ENCODE measurements at places on chromosomes 11 and 22.

- no peak for DNase-seq
Observed at GRCh38 chr22:33873186-33873585, 47.1 kb downstream of the LARGE1 start.

GRCh38 chr22:45878051-45878781 lies 98.7 kb downstream of the WNT7B start:
- no peak for DNase-seq

GRCh38 chr11:64599698-64600211 lies 8.7 kb downstream of the SLC22A12 start:
- DNase-seq = no peak

DNA sequence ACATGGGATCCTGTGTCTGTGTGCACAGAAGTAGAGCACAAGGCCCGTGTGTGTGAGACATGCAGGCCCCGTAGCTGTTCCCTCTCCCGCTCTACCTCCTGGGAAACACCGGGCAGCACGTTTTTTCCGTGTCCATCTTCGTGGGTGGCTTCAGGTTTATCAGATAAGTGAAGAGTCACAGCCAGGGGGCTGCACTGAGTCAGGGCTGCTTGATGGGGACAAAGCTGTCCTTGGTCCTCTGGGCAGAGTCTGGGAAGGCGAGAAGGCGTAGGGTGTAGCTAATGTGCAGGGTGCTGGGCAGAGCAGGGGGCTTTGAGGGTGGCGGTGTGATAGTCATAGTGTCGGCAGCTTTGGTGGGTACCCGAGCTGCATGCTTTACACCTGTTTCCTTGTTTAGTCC lies 23.7 kb downstream of the INCENP start:
- no peak for DNase-seq

- no peak for DNase-seq
Observed at GRCh38 chr11:81496601-81497000, 1237.1 kb downstream of the FAM181B start.

DNA sequence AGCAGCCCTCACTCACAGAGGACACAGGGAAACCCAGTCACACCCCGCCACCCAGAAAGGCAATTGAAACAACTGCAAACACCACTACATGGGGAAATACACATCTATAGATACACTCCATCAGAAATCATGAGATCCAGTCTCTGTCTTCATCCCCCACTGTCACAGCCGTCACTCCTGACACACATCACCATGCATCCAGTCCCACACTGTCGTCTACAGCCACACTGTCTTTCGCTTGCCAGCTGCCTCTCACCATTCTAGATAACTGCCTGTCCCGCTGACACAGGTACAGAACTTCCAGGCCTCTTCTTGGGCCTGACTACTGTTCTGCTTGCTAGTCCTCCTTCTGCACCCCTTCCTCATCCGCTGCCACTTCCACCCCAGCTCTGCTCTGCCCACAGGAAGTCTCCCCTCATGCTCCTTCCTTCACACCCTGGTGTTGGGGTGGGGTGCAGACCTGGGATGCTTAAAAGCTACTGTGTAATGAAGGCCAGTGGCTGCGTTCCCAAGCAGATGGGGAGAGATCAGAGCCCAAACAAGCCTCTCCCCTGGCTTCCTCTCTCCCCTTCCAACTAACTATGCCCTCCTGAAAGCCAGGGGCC lies 42.6 kb downstream of the SLC22A12 start:
- DNase-seq = no peak

DNA sequence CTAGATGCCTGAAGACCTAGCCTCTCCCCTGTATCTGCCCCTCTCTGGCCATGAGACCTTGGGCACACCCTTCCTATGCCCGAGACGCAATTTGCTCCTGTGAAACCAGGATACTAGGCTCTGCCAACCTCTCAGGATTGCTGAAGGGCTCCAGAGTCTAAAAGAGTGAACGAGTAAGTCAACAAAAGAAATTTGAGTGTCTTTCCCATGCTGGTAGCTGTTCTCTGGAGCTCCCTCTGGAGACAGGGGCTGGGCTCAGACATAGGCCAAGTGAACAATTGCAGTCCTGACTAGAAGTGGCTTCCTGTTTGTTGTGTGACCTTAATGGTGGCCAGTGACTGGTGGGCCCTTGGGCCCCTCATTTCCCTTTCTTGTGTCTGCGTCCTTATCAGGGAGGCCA lies 189.0 kb upstream of the NARS2 start:
- DNase-seq = no peak

- DNase-seq = no peak
Observed at GRCh38 chr11:128501008-128501407, 86.3 kb downstream of the ETS1 start.

DNA sequence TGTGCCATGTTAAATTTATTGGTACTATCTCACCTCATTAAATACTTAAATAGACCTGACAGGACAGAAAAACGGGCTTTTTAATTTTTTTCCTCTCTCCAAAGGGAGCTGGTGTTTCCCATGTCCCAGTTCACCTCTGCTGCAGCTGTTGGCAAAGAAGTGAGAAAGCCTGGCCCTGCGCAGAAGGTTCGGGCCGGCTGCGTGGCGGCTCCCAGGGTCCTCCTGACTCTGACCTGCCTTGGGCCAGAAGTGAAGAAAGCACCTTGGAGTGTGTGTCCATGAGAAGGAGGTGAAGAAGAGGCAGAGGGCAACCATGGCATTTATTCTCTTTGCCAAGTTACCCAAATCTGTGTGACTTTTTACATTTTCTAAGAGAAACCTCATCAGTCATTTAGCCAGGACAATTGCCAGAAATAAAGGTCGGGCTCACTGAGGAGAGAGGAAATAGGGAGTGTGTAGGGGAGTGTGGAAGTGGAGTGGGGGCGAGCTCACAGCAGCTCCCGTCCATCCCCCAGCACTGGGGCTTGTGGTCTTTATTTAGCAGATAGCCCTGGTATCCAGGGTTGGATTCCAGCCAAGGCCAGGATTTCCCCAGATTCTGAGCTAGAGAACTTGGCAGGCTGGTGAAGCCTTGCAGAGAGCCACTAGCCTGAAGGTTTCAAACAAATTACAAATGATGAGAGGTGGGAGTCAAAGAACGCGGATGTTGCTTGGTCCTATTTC lies 102.4 kb upstream of the CADM1 start:
- DNase-seq = no peak

DNA sequence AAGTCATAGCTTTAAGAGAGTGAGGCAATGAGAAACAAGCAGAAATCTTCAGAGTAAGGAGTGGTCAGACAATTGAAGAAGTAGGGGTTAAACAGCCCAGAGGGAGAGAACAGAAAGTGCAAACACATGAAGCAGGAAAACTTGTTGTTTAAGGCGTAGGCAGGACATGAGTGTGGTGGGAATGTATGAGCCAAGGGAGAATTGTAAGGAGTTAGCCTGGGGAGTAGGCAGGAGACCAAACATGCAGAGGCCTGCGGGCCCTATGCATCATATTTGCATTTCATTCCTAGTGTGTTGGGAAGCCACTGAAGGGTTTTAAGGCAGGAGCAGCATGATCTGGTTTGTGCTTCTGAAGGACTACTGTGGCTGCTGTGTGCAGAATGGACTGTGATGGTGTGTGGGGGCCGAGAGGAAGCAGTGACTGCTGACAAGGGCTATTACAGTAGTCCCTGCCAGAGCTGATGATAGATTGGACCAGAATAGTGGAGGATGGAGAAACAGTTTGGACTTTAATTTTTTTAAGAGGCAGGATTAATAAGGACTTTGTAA lies 179.9 kb upstream of the C11orf87 start:
- no peak for DNase-seq

GRCh38 chr11:68315171-68315920 lies 3.0 kb downstream of the LRP5 start:
- no peak for DNase-seq

DNA sequence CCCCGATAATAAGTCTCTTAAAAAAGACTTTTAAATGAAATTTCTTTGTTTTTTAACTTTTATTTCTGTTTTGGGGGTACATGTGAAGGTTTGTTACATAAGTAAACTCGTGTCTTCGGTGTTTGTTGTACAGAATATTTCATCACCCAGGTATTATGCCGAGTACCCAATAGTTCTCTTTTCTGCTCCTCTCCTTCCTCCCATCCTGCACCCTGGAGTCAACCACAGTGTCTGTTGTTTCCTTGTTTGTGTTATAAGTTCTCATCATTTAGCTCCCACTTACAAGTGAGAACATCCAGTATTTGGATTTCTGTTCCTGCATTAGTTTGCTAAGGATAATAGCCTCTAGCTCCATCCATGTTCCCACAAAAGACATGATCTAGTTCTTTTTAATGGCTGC lies 1.6 kb upstream of the GSTP1 start:
- no peak for DNase-seq

DNA sequence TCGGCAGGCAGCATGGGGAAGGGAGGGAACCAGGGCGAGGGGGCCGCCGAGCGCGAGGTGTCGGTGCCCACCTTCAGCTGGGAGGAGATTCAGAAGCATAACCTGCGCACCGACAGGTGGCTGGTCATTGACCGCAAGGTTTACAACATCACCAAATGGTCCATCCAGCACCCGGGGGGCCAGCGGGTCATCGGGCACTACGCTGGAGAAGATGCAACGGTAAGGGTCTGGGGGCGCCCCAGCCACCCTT lies 204 bp downstream of the FADS2 start:
- no peak for DNase-seq

DNA sequence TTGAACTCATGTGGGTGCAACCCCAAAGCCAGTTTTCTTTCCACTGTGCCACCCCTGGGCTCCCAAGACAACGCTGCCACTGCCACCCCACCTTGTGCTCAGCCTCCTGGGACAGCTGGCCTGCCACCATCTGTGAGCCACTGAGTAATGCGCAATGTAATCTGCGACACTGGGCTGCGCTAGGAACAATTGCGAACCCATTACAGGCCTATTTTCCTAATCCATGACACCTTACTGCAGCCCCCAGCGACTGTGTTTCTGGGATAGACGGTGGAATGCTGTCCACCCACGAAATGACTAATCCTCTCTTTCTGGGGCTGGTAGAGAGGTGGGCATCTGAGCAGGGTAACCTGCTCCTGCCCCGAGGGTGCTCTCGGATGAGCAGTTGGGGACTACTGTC lies 22.2 kb downstream of the FLRT1 start:
- DNase-seq = no peak

- no peak for DNase-seq
Observed at GRCh38 chr11:133975488-133975849, 18.7 kb upstream of the IGSF9B start.

GRCh38 chr22:50687829-50688228 lies 15.2 kb downstream of the SHANK3 start:
- DNase-seq = no peak

DNA sequence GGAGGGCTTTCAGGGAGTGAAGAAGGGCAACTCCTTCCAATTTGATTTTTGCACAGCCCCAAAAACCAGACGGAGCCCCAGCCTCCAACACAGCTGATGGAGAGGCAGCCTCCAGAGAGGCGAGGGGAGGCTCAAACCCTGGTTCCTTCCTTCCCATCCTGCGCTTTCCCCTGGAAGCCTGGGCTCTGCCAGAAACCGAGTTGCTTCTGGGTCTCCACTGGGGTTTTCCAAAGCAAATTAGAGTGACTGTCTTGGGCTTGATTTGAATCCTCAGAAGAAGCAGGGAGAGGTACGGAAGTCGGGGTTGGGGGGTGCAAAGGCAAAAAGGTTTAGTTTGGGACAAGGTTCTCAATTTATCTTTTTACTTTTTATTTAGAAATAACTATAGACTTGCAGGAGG lies 129.2 kb downstream of the MPPED1 start:
- DNase-seq = no peak

- no peak for DNase-seq
Observed at GRCh38 chr22:27886843-27887151, 32.3 kb downstream of the PITPNB start.

DNA sequence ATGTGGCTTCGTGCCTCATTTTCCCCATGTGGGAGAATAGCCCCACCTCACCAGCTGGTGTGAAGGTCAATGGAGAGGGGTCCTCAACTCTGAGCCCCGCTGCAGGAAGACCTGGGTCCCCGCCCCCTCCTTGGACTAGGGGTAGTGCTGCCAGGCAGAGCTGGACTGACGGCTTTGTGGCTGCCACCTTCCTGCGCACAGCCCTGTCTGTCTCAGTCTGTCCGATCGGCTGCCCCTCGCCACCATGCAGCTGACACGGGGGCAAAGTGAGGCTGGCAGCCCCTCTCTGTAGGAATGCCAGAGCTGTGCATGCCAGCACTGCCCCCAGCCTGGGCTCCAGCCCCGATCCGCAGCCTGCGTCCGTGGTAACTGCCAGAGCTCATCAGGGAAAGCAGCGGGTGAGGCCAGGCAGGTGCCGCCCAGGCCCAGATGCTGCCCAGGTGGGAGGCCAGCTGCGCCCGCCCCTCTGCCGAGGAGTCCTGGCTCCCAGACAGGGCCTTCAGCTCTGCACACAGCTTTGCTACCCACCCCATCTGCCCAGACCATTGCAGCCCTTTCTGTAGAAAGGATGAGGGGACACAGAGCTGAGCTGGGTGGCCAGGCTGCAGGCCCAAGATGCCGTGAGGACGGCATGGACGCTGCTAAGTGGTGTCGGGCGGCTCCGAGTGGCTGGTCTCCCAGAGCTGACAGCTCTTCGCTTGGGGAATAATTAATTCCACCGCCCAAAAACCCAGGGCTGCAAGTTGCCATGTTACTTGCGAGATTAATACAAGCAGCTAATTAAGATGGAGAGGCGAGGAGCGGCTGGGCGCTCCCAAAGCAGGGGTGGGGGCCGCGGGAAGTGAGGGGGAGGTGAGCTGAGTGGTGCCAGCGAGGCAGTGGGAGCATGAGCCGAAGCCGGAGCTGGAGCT lies 19.5 kb upstream of the FLRT1 start:
- DNase-seq = no peak

DNA sequence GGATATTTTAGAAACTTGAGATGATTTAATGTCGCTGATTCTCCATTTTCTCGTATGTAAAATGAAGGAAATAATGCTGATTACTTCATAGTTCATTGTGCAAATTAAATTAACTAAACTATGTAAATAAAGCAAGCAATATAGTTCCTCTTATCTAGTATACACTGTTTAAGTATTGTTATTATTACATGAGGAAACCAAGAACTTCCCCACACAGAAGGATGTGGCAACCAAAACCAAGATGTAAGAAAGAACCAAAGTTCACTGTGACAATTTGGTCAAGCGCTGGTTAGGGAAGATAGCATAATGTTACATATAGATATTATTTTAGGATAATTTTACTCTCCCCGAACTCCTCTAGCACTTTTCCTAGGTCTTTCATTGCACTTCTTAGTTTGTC lies 103.2 kb downstream of the XKR3 start:
- DNase-seq = no peak

DNA sequence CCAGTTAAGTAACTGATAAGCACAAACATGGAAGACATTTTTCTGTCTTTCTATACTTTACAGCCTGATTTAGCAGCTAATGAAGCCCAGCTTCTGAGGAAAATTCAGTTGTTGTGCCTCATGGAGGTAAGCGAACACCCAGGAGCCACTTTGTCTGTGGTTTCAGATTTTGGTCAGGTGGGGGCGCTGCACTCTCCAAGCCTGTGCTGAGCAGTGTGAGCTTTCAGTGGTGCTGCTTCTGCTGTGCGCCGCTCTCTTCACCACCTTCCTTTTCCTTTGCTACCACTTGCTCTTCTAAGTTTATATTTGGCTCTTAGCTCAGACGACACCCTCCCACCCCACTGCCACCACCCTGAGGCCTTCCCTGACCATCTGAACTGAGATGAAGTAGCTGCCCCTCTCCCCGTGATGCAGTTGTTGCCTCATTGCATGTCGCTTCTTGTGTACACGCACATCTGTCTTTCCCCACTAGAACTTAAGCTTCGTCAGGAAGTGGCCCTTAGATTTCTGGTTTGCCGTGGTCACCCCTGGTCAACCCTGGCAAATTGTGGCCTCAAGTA lies 14.0 kb downstream of the PSMD13 start:
- peak; percentile 77 for DNase-seq
